Non-pigmented ciliary epithelial cell (primary cell): ENCODE measurements at places on chromosomes 2 and 18.

DNA sequence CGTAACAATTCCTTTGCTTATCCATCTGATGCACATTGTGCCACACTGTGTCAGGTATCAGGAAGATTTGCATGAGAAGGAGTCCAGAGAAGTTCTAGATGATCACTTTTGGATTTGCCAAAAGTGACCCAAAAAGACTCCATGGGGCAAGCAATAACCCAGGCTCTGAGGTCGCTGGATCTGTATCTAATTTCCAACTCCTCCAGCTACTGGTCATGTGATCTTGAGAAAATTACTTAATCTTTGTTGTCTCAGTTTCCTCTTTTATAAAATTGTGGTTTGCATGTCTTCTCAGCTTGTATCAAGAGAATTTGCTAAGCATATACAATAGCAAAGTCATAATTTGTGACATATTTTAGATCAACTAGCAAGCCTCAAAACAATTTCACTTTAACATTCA lies 61.3 kb upstream of the ITGA4 start:
- no peak for DNase-seq

- DNase-seq = no peak
These were observed 9.6 kb downstream of the TRIM54 start for GRCh38 chr2:27291865-27292264.

DNA sequence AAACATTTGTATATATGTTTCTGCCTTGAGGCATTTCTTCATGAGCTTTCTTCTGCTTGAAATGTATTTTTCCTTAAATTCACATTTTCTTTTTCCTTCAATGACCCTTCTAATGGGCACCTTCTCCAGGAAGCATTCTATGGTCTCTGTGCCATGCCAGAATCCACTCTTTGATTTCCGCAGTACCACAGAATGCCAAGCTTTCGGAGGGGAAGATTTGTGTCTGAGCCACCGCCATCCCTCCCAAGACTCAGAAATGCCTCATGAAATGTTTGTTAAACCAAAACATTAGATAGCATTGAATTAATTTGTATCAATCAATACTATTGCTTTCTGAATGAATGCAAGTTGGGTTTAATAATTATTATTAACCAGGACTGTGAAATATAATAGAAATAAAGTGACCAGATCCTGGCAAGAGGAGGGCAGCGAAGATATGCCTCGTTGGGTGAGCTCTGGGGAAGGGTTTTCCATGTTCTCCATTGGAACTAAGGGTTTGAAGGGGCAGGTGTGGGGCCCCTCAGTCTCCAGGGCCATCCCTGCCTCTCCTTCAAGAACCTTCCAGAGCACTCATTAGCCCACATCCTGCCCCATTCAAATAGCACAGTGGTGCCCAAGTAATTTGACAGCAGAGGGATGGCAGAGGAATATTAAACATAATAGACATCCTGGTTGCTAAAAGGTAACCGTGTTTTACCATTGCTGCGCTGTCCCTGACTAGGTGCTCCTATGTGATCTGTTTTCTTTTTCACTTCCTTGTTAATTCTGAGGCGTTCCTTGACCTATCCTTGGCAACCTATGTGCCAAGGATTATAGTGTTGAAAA lies 189.6 kb downstream of the MYCN start:
- no peak for DNase-seq

GRCh38 chr2:55871637-55872036 lies 51.9 kb downstream of the EFEMP1 start:
- DNase-seq = no peak

DNA sequence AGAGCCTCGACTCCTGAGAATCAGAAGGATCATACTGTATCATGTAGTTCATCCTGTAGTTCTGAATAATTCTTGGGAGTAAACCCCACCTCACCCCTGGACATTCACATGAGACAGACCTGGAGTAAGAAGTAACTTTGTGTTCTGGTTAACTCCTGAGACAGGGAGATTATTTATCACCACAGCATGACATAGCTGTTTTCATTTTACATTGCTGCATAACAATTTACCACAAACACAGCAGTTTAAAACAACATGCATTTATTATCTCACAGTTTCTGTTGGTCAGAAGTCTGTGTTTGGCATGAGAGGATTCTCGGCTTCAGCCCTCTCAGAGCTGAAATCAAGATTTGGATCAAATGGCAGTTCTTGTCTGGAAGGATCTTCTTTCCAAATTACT lies 855.8 kb upstream of the FANCL start:
- no peak for DNase-seq
